ENCODE measurements at places on chromosomes 2 and 18.

DNA sequence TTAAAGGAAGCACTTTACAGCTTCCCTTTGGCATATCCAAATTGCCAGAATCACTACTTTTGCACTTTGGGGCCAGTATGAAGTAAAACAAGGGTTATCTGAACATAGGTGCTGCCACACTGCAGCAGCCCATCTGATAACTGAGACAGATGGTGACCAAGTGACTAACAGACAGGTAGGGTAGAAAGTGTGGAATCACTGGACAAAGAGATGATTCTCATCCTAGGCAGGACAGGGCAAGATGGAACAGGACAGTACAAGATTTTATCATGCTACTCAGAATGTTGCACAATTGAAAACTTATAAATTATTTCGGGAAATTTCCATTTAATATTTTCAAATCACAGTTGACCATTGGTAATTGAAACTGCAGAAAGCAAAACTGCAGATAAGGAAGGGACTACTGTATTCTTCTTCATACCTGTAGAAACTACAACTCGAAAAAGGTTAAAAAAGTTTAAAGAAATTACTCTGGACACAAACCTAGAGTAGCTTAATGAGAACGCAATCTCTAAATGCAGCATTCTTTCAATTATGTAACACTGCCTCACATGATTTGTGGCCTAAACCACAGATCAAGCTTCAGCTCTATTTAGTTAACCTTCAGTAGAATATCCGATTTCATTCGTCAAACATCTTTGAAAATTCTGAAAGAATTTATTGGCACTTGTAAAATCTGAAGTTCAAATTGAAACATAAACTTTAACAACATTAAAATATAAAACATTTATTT, 31.4 kb downstream of the HEATR5B start:
- no peak for DNase-seq

DNA sequence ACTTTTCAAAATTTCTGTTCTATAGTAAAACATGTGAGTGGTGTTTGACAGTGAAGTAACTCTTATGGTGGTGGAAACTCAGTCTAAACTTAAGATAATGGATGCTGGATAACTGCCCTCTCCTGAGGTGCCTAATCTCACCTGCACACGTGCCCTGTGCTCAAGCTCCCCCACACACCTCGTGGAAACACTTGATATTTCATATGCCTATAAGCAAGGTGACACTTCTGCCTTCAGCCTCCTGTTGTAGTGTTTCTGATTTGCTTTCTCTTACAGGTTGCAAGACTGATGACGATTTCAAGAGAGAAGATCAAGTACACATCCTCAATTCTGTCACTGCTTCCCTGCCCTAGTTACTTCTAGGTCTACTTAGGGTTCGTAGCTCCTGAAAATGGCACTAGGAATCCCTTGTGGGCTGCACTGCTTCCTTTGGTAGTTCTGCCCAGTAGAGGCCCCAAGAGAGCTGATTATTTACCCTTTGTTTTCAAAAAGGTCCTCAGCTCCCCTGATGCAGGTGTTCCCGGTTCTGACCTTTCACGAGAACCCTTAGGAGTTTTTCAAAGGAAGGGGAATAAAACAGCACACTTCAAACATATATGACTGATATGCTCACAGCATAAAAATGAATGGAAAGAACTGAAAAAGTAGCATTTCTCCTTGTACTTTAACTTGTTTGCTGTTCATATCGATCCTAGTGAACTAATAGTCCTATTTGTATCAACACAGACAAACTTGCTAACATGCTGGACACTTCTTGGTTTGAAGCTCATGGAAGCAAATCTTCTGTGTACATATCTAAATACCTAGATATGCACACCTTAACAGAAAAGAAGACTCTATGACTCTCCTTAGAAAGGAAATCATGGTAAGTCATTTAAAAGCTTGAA, 6.7 kb downstream of the CAVIN2 start:
- DNase-seq, result no peak

DNA sequence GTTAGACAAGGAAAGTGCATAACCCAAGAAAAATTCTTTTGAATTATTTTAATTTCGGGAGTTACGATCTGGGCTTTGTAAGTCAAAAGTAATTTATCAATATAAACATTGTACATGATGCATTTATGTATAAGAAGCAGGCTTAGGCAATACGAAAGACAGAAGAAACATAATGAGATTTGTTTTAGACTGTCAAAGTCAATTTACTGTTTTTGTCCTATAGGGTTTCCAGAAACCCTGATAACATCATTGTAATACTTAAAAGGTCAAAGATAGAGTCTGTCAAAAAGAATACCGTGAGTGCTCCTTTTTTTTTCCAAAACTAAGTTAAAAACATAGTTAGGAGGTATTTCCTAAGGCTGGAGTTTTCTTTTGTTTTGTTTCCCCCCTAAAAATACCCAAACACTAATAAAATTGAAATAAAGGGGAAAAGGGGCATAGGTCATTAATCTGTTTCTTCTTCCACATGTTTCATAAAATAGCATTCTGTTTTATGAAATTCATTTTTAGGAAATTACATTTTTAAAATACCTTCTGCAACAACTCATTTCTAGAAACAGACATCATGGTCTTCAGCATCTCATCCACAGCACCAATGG, 16.1 kb downstream of the C1D start:
- no peak for DNase-seq

- no peak for DNase-seq
Observed at GRCh38 chr2:88709181-88709631, 17.7 kb downstream of the RPIA start.

DNA sequence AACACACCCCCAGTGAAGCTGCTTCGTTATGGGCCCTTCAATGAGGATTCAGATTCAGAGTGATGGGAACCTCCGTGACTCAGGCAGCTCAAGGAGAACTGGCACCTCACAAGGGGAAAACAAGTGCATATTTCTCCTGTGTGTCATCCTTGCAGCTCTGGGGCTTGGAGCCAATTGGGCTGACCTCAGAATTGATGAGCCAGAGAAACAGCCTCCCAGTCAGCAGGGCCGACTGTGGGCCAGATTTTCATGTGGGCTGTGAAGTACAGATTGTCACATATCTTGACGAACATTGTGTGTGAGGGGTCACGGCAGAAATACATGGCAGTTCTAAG, 189.6 kb upstream of the SP5 start:
- peak; percentile 81 for DNase-seq

GRCh38 chr2:66696886-66697285, 262.0 kb downstream of the MEIS1 start:
- DNase-seq, result no peak

- DNase-seq, result peak; percentile 35
Observed at GRCh38 chr2:221716426-221717303, 144.6 kb upstream of the EPHA4 start.

DNA sequence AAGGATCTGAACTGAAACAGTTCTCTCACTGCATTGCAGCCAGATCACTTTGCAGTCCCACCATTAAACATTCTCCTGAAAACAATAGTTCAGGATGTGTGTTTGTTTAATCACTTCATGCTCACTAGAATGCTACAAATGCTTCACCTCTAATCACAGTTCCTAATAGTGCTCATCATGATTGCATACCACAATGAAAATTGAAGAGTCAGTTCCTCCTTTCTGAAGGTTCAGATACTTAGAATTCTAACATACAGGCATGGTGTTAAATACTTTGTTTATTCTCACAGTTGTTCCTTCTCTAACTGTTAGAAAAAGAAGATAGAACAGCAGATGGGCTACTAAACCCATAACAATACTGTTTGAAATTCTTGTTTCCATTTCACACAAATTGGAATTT, 622.3 kb upstream of the ACVR2A start:
- no peak for DNase-seq

GRCh38 chr2:240245184-240245583, 104.7 kb upstream of the OTOS start:
- DNase-seq, result no peak

DNA sequence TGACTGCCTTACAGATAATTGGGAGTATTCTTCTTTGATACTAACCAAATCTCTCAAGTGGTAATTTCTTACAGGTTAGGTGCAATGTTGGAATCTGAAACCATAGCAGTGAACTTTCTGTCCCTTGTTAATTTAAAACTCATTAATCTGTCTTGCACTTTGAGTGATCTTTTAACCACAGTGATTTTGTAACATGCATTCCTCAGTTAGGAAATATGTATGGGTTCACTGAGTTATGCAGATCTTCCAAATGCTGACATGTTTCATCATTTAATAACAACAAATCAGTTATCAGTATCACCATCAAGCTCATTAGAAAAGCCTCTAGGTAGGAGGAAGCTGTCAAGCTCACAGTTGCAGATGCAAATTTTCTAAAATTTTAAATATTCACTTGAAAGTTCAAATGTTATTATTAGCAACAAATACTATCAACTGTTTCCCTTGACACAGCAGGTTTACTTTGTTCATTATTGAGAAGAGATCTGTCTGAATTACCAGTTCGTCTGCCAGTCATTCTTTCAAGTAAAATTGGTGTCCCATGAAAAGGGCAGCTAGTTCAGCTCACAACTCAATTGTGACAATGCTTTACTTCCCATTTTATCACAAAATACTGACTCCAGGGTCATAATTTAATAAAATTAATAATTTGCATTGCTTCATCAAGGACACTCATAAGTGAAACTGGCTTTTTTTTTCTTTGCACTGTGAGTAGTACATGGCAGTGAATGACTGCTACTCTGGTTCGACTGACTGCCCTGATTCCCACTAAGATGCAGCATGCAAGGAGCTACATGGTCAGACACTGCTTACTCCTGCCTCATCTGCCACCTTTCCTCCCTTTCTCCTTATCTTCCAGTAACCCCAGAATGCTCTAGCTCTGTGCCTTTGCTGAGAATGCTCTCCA, 31.6 kb downstream of the SUCLG1 start:
- DNase-seq, result no peak

DNA sequence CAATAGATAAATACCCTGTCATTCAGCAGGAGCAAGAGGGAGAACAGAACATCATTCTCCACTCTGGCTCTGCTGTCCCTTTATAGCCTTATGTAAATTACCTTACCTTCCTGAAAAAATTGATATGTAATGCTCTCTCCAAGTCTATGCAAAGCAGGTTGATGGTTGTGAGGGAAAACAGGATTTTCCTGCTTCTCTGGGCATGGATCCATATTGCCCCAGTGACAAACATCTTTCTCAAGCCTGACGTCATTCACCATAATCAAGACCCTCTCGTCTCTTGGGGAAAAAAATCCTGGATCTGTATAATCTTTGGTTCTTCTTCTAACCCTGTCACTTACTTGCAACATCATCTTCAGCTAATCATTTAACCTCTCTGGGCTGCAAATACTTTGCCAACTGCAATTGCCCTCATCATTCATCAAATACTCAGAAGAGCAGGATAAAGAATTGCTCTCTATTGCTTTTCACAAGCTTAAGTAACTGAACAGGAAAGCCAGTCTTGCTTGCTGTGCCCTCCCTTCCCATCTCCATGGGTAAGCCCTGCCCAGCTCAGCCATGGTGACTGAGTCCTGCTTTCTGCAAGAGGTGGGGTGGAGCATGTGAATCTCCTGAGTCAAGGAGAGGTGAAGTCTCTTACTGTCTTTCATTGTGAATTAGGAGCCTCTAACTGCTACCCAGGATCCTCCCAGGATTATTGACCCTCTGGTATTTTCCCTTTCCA, 123.7 kb upstream of the KLF7 start:
- DNase-seq, result no peak

DNA sequence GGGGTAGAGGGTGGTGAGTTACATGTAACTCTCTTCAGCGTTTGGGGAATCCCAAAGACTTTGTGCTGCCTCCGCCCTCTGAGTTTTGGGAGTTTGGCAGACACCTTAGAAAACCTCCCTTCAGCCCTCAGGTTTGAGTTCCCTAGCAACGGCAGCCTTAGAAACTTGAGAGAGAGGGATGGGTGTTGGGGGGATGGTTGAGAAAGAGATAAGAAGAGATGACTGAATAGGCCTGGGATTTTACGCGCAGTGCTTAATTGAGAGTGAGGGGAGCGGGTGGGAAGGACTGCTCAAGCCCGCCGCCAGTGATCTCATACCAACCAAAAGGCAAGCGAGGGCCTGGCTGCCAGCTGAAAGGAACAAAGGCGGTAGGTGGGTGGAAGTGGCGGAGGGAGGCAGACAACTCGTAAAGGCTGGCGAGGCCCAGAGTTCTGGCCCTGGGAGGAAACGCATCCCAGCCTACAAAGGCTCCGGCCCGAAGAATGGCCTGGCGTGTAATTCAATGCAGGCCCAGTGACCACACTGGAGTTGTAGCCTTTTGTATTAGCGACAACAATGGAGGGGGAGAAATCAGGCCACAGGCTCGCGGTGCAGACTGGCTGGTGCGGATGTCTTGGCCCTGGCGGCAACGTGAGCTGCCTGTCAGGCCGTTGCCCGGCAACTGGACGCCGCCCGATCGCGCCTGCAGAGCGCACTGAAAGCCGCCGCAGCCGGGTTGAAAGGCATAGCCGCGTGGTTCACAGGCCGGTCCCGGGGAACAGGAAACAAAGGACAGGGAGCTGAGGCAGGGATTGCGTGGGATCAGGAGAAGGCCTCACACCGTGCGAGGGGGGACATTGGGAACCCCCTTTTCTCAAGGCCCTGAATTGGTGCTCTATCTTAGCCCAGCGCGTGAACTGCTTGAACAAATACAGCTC, 39.9 kb upstream of the DARS1 start:
- DNase-seq, result no peak

GRCh38 chr2:183149489-183149888, 25.2 kb downstream of the NUP35 start:
- no peak for DNase-seq

- peak; percentile 5 for DNase-seq
Observed at GRCh38 chr2:240995041-240996021, 3.1 kb upstream of the SNED1 start.

DNA sequence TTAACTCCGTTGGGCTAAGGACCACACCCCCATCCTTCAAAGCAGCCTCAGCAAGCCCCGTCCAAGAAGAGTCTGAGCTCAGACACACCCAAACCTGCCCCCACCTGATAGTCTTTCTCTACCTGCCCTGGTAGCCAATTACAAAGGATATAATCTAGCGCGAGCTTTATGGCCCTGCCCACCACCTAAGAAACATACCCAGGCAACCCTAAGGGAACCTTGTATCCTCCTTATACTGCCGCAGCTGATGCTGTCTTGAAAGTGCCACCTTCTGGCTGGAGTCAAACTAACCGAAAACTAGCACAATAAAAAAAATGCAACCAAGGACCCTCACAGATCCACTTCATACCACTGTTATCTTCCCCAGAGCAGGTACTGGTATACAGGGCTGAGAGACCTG, 628.3 kb upstream of the REG3G start:
- no peak for DNase-seq

GRCh38 chr2:191009541-191010374, 4.2 kb downstream of the STAT1 start:
- no peak for DNase-seq

DNA sequence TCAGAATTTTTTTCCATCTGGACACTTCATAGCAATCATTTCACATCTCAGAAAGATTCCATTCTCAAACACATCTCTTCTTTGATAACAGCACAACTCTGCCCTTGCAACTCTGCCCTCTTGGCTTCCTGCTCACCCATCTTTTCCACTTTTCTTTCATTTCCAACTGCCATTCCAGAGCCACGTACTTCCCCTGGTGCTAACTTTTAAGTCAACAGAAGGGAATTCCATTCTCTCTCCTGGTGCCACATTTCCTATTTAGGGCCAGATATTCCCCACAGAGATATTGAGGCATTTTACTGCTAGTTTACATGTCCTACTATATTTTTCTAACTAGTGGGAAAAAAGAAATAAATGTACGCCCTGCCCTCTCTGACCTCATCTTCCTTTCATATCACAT, 590.2 kb downstream of the ARHGAP15 start:
- DNase-seq, result no peak

All from HAP-1 (cell line).